Adrenal gland (tissue), 19 donors: ENCODE measurements at places on chromosomes 13 and 19. TPM values are rescaled to one million over a fixed set of nuclear protein-coding genes. Genes with fewer than 3 reads are reported as not detected.

- DNase-seq = no peak
Measured at GRCh38 chr13:34897220-34897619, 44.9 kb upstream of the NBEA start.

- DNase-seq = no peak
Measured at GRCh38 chr19:38114651-38115050, 109.4 kb downstream of the DPF1 start.

DNA sequence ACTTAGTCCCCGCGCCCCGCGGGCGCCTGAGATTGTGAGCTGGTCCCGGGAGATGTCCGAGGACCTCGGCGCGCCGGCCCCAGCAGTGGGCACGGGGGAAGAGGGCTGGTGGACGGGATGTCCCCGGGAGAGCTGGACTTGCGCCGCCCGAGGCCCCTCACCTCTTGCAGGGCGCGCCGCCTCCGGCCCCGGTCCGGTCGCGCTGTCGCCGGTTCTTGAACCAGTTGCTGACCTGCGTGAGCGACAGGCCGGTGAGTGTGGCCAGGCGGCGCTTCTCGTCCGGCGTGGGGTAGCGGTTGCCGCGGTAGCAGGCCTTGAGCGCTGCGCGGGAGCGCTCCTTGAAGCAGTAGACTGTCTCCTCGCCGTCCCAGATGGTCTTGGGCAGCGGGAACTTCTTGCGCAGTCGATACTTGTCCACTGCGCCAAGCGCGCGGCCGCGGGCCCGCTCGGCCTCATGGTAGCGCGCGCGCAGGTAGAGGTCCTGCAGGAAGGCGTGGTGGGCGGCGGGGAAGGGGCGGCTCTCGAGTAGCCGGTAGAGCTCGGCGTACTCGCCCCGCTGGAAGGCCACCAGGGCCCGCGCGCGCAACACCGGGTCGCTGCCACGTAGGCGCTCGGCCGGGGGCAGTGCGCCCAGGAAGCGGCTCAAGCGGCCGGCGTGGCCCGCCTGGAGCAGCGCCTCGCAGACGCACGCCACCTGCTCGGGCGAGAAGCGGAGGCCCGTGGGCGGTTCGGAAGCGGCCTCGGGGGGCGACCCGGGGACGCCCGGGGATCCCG lies 984 bp downstream of the SIX5 start:
- peak; percentile 77 for DNase-seq

- no peak for DNase-seq
Measured at GRCh38 chr13:46342538-46342937, 44.5 kb downstream of the RUBCNL start.

DNA sequence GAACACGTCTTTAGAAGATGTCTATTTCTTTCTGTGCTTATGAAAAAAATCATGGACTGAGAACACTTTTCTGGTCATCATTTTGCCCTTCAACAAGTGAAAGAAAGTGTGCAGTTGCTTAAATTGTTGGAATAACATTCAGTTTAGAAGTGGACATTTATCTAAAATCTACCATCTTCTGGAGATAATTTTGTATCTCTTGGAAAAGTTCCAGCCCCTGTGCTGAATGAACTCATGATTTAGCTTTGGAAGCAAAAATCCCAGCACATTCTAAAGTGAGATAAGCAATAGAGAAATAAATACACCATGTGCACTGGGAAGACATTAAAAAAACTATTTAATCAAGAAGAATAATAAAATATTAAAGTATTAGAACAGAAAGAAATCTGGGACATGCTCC lies 1420.8 kb upstream of the SLC10A2 start:
- no peak for DNase-seq

DNA sequence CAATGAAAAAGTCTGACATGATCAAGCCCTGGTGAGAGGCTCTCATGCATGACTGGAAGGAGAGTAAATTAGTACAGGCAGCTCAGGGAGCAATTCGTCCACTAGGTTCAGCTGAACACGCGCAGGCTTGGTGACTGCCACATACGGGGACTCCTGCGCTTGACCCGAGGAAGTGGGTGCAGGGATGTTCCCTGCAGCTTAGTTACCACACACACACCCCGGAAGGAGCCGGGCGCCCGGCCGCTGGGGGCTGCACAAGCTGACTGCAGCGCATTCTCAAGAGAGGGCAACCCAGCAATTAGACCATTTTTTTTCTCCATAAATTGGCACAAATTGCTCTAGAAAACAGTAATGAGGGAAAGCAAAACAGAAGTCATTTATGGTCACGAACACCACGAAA lies 23.0 kb upstream of the MIER2 start:
- DNase-seq = no peak

ZNF224 gene
- 33.9 TPM for total RNA-seq

DNA sequence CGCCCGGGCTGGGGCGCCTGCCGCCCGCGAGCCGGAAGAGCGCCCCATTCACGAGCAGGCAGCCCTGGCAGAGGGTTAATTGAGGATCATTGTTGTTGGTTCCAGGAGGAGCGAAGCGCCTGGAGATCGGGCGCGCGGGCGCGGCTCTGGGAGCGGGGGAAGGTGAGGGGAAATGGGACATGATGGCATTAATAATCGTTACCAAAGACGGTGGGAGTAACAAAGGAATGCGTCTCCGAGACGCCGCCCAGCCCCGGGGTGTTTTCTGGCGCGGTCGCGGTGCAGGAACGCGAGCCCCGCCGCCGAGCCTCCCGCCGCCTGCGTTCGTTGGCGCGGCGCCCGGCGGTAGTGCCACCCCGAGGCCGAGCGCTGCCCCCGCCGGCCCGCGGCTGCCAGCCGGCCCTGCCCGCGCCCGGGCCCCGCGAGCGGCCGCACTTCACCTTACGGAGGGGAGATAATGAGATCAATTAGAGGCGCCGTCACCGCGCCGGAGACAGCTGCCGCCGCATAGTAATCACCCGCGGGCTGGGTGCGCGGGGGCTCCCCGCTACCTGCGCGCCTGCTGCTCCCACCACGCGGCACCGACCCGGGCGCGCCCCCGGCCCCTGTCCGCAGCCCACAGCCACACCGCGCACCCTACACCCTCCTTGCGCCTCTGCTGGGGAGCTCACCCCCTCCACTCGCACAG lies 2.8 kb downstream of the ZNF536 start:
- DNase-seq = no peak

- DNase-seq = no peak
Measured at GRCh38 chr19:39254531-39255345, 6.1 kb upstream of the IFNL4 start.

DNA sequence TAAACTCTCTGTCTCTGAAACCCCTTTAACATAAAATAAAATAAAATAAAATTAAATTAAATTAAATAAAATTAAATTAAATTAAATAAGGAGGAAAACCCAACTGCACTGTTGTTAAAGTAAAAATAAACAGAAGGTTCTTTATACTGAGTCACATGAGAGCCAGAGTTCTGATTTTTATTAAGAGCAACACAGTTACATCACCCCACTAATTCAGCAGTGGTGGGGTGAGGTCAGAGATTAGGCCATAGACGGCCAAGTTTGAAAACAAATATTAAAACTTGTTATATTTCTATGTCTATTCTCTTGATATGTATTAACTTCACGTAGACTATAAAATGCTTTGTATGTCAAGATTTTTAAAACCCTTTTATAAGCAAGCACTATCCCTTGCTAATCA lies 59.5 kb downstream of the MYCBP2 start:
- no peak for DNase-seq

DNA sequence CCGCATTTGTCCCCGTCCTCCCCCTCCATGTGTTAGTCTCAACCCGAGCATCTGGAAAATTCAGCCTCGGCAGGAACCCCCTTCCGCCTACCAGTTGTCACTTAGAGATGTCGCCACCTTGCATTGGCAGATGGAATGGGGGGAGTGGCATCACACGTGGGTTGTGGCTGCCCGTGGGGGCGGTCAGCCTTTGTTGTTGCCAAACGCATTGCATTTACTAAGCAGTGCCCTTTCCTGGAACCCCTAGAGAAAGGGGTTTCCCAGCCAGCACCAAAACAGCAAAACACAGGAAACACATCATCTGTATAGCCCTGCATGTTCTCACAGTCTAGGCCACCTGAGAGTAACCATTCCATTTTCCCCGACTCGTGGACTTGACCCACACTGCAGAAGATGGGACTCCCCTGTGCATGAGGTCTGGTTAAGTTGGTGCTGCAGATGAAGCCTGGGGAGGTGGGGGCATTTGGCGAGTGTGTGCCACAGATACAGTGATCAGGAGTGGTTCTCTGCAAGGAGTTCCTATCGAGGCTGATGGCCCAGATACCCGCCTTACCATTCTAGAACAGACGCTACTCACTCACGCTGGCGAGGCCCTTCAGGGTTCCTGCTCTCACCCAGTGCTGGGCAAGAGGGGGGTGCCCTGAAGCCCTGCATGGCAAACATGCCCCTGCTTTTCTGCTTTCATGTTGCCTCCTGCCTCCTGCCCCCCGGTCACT lies 38.3 kb downstream of the TMED1 start:
- DNase-seq = no peak

ZNRF4 gene
- total RNA-seq = not detected

DNA sequence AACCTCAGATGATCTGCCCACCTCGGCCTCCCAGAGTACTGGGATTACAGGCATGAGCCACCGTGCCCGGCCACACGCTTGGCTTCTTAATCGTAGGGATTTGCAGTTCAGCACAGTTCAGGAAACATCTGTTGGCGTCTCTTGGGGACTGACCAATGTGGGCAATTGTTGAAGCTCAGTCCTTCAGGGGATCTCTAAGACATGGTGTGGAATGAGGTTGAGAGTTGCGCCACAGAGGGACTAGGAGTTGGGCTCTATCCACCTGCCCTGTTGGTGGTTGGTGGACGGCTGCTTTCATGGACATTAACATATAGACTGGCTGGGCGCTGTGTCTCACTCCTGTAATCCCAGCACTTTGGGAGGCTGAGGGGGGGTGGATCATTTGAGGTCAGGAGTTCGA lies 37.3 kb upstream of the SIN3B start:
- no peak for DNase-seq

GRCh38 chr13:103009051-103009840 lies 57.0 kb downstream of the SLC10A2 start:
- no peak for DNase-seq

DNA sequence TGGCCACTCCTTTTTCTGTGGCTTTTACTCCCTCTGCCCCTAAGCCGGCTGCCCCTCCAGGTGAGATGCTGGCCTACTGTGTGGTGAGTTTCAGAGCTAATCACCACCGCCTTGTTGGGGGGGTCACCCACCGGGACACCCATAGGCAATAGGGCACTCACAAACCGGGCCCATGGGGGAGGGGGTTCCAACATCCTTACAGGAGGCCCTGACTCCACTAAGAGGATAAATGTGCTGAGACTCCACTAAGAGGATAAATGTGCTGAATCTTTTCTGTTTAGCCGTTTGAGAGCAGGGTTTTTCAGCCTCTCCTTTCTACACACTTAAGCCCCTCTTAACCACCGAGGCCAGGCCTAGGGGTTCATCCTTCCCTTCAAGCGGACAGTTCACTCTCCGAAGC lies 73.7 kb downstream of the SLC15A1 start:
- no peak for DNase-seq

IRF2BP1 gene
- 55.2 TPM for total RNA-seq

DNA sequence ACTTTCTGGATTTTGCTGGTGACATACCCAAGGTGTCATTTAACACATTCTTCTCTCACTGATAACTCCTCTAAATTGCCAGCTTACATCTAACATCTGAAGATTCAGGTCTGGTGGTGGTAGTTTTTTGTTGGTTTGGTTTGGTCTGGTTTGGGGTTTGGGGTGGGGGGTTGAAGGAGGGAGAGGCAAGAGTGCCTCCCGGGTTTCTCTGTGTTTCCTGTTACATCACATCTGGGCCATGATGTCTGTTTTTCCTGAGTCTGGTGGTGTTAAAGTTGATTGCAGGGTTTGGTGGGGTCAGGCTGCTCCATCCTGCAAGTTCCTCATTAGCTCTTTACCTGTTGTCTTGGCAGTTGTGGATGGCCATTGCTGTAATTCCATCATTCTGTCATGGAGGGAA lies 155.8 kb upstream of the UBL3 start:
- no peak for DNase-seq
